Karpas-422 (cell line): ENCODE measurements at places on chromosomes 1 and 21. TPM values are rescaled to one million over a fixed set of nuclear protein-coding genes. Genes with fewer than 3 reads are reported as not detected.

SH3BP5L gene
- total RNA-seq, result 14.6 and 24.1 TPM in 2 replicates

GRCh38 chr1:215970406-215970805, 403.3 kb downstream of the KCTD3 start:
- DNase-seq, result no peak

GRCh38 chr1:229031061-229031460, 239.8 kb upstream of the RAB4A start:
- DNase-seq, result no peak

GRCh38 chr1:18299441-18300338, 181.0 kb upstream of the KLHDC7A start:
- DNase-seq, result peak; percentile 83

DNA sequence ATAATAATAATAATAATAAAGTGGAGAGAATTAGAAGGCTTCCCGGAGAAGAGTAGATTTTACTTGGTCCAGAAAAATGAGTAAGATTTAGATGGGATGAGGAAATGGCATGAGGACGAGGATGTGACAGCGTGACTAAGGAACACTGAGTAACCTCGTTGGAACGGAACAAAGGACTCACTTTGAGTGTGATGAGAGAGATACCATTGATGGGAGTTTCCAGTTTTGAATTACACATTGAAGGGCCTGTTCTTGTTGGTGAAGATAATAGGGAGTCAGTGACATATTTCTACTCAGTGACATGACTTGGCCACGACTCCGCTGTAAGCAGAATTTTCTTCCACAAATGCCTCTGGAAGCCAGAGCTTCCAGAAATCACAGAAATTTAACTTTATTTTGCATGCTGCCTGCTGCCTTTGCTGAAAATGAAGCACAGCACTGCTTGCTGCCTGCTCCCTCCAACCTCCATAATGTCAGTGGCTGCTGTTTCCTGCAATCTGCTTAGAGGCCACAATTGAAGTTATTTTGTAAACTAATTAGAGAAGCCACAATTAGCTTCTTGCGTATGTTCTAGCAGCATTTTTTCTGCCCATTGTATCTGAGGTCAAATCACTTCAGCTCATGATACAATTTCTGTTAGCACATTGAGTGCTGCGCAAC, 33.7 kb upstream of the FBXO28 start:
- no peak for DNase-seq
